ENCODE measurements at places on chromosomes 5 and 9. TPM values are rescaled to one million over a fixed set of nuclear protein-coding genes. Genes with fewer than 3 reads are reported as not detected.
A peak's percentile ranks its signal among the peaks of the same experiment; 100 is the strongest.

Gene PCDHA9
- polyA plus RNA-seq = not detected

Gene GABRA6
- not detected for polyA plus RNA-seq

Gene GADD45G
- polyA plus RNA-seq = 0.08 TPM

Gene IL5
- not detected for polyA plus RNA-seq

DNA sequence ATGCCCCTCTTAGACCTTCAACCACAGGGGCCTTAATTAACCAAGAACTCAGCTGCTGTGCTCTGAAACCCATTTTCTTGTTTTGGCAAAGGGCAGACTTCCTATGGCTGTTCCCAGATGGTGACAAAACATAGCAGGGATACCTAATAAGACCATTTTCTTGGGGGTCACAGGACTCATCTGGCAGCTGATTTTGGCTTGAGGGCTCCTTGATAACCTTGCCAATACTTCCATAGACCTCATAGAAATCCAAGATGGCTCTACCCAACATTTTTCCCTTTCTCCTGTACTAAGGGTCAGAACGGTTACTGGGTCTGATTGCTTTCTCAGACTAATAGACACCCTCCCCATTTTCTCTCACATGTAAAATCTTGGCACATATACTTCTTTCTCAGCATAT lies 757.7 kb upstream of the SEMA6A start:
- DNase-seq = no peak

- DNase-seq = no peak
These were observed 316.6 kb downstream of the TLE1 start for GRCh38 chr9:81372628-81373191.

GRCh38 chr5:75355236-75355635 lies 18.2 kb downstream of the HMGCR start:
- DNase-seq = no peak

- DNase-seq = no peak
These were observed 12.1 kb upstream of the TNFAIP8 start for GRCh38 chr5:119343766-119344165.

DNA sequence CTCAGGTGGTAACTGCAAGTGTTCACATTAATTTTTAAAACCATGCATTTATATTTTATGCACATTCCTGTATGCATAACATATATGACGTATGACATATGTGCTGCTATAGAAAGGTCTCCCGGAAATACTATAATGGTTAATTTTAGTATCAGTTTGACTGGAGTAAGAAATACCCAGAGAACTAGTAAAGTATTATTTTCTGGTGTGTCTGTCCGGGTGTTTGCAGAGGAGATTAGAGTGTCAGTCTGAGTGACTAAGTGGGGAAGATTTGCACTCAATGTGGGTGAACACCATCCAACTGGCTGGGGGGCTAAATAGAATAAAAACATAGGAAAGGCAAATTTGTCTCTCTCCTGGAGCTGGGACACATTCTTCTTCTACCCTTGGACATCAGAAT lies 26.9 kb downstream of the UIMC1 start:
- DNase-seq = no peak

DNA sequence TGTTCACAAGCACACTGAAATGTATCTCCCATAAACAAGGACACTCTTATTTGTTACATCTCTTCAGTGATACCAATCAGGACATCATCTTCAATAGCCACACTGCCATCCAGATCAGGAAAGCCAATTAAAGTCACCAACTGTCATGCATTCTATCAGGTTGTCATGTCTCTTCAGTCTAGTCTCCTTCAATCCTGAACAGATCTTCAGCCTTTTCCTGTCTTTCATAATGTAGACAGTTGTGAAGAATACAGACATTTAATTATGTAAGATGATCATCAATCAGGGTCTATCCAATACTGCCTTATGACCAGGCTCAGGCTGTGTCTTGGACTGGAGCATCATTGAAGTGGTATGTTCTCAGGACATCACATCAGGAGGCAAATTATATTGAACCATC lies 419.8 kb upstream of the SMC2 start:
- no peak for DNase-seq

DNA sequence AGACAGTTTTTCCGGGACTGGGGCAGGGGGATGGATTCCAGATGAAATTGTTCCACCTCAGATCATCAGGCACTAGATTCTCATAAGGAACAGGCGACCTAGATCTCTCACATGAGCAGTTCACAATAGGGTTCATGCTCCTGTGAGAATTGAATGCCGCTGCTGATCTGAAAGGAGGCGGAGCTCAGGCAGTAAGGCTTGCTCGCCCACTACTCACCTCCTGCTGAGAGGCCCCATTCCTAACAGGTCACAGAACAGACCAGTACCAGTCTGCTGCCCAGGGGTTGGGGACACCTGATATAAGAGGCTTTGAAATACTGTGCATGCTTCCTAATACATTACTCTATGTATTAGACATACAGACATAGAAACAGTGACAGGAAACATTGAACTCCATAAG lies 41.1 kb downstream of the PTPRD start:
- DNase-seq = no peak

DNA sequence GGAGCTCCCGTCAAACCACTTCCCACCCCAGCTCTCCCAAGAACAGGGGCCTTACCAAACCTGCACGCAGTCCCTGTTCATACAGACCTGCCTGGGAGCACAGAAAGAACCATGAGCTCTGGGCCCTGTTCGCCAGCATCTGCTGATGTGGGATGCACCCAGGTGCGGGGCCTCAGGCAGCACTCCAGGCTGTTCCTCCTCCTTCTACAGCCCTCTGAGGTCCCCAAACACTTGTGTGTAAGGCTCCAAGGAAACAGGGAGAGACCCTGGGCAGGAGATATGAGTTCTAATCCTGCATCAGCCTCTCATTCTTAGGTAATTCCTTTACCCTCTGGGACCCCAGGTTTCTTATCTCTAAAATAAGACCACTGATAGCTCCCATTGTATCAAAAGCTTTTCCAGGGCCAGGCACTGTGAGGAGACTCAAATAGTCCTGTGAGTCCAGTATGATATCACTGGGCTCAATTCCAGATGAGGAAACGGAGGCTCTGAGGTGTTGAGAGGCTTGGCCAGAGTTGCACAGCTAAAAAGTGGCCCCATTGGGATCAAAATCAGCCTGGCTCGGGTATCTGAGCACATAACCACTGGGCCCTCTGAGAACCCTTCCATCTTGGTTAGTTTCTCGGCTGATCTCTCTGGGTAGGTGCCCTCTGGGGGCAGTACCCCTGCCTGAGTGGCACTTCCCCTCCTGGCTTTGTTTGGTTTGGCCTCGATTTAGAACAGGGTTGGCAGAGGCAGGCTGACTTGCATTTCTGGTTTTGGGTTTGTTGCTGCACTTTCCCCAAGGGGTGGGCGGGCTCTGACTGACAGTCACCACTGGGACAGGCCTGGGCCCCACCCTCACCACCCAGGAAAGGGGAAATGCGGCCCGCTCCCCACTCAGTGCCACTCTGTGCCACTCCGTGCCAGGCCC lies 116.8 kb downstream of the RGS3 start:
- DNase-seq = peak; percentile 76
